ENCODE measurements at places on chromosomes 4 and X.

DNA sequence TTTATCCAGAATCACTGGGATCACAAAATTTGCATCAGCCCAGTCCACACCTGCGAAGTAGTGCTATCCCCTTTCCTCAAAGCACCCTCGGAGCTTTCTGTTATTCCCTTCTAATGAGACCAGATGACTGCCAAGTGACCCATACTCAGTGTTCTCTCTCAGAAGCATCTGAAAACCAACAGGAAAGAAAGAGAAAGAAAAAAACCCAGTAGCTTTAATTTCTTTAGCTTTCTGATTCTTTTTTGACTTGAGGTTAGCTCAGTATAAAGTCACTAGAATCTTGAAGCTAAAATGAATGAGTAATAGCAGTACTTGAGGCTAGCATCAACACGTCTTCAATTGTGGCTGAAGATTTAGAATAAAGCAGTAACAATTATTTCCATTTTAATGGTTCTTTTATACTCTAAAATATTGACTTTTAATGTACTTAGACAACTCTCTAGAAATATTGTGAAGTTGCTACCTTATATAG lies 124.4 kb downstream of the ANK2 start:
- DNase-seq = peak; percentile 17

DNA sequence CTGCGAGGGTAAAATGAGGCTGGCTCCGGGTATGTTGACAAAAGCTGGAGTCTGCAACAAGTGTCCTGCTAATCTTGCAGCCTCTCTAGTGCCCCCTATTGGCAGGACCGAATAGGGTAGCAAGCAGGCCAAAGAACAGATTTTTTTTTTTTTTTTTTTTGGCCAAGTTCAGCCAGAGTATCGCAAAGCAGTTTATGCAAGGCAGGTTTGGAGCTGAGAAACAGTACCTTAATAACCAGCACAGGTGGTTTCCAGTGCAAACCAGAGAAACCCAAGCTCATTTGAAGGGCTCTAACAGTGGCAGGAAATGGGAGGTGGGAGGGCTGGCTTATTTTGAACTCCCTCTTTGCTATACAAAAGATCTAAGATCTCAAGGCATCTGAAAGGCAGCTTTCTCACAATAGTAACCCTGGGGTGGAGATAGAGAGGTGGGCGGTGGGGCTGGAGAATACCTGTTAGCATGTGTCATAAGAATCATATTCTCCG lies 38.2 kb upstream of the OCIAD2 start:
- DNase-seq = peak; percentile 34

- DNase-seq = no peak
Observed at GRCh38 chr4:25107827-25108516, 52.3 kb downstream of the SEPSECS start.

- no peak for DNase-seq
Observed at GRCh38 chr4:183533698-183534097, 28.8 kb downstream of the ING2 start.

- DNase-seq = no peak
Observed at GRCh38 chr4:174627473-174627872, 105.2 kb upstream of the HPGD start.

GRCh38 chr4:13530823-13531624 lies 13.3 kb downstream of the NKX3-2 start:
- peak; percentile 27 for DNase-seq

DNA sequence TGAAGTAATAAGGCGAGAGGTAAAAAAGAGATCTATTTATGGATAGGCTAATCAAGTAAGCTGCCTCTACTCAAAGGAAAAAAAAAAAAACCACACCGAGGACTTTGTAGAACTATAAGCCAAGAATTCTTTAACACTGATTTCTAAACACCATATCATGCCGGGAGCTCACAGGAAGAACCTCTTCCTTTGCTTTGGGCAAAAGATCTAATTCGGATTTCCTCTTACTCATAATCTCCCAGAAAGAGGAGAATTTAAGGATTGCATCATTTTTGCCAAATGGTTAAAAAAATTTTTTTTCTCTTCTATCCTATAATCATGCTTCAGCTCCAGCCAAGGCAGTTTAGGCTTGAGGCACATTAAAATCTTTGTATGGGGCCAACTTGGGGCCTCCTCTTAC lies 95.5 kb downstream of the ZNF827 start:
- DNase-seq = no peak

DNA sequence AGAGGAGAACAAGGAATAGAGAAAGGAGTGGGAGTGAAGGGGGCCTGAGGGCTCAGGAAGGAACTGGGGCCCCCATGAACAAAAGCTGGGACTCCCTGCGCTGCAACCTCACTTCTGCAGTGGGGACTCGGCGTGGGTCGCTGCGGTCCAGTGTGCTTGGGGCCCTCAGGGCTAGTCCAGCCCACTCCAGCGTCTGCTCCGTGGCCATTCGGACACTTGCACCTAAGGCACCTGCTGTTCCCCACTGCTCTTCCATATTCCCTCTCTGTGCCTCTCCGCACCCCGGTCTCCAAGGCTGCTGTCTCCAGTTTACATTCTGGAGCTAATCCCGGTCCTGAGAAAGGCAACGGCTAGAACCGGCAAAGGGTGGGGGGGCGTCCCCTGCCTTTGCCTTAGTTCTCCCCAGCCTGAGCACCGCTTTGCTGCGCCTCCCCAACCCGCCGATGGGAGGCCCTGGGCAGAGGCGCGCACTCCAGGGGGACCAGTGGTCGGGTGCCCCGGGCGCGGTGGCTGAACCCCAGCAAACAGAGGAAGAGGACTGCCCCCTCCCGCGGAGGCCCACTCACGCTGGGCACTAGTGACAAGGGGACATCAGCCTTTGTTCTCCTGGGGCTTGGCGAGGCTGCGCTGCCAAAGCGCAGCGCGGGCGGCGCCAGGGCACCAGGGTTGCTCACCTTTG lies 327.7 kb upstream of the F9 start:
- no peak for DNase-seq

DNA sequence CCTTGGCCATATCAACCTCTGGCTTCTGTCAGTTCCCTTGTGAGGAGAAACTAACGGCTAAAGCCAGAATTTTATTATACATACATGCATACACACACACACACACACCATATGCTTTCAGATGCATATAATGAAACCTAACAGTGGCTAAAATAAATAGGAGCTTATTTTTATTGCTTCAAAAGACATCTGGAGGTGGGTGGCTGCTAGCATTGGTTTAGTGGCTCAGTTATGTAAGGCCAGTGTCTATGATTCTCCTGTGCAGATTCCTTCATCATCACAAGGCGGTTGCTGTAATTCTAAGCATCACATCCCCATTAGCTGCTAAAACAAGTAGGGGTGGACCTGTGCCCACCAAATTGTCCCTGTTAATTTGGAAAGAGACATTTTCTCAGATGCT lies 110.8 kb downstream of the MAPK10 start:
- no peak for DNase-seq

- no peak for DNase-seq
Observed at GRCh38 chrX:69362856-69363255, 141.3 kb upstream of the NALF2 start.

- peak; percentile 25 for DNase-seq
Observed at GRCh38 chrX:68685685-68686084, 38.2 kb downstream of the STARD8 start.

DNA sequence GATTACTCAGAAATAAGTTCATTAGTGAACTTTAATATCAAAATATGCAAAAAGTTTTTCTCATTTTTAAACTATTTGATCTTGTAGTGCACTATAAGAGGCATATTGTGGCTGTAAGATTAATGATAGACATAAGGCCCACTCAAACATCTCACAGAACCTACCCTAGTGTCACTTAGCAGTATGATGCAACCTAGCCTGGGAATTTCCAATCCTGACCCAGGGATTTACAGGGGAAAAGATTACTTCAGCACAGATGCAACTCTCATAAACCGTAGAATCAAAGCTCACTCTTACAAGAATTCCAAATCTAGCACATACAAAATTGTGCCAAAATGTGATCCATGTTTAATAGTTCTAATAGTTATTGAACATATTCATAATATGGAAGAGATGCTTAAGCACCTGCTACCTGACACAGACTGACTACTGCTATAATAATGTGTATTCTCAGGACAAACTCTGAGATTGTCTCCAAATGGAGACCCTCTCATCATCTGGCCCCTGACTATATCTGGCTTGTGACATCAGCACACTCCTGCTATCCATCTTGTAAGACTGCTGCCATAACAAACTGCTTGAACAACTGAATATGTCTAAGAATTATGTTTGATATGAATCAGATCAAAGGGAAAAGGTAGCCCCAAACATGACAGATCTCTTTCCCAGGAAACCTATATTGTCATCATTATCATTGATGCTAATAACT lies 271.9 kb downstream of the PABPC4L start:
- DNase-seq = no peak
